ENCODE measurements at places on chromosomes 1 and 21.

DNA sequence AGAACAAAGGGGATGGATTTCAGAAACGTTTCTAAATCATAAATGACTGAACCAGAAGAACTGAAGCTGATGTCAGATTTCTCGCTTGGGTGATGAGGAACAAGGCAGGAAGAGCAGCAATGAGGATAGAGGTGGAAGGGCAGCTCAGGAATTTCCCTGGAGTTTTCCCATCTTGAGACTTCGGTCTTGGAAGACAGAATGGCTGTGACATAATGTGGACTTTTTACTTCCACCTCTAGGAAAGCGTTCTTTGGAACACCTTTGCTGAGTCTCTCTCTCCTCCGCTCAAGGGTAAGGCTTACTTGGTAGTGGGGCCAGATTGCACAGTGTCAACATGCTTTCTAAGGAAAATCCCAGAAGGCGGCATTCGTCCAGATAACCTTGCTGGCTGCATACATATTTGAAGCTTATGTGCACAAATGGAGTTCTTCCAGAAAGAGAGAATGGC is 36.6 kb downstream of the DEGS1 start:
- DNase-seq = no peak

- DNase-seq = no peak
These were observed 22.7 kb upstream of the SDE2 start for GRCh38 chr1:226021801-226022200.

- no peak for DNase-seq
These were observed 44.6 kb downstream of the NFYC start for GRCh38 chr1:40736085-40736531.

DNA sequence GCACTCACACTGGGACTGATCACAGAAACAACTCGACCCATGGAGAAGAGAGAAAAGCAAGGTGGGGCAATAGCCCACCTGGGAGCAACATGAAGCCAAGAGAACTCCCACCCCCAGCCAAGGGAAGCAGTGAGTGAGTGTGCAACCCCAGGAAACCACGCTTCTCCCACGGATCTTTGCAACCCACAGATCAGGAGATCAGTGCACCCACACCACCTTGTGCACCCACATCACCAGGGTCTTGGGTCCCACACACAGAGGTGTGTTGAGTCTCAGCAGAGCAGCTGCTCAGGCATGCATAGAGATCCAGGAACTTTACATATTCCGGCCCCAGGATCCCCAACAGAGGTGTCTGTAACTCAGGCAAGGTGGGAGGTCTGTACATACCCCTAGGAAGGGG is 17.2 kb upstream of the PRDX6 start:
- DNase-seq = no peak

- DNase-seq = no peak
These were observed 199.4 kb upstream of the DAB1 start for GRCh38 chr1:57623039-57623790.

GRCh38 chr1:177927021-177927596 is 42.7 kb downstream of the SEC16B start:
- no peak for DNase-seq

- no peak for DNase-seq
These were observed 2.7 kb upstream of the YBX1 start for GRCh38 chr1:42679364-42679983.

DNA sequence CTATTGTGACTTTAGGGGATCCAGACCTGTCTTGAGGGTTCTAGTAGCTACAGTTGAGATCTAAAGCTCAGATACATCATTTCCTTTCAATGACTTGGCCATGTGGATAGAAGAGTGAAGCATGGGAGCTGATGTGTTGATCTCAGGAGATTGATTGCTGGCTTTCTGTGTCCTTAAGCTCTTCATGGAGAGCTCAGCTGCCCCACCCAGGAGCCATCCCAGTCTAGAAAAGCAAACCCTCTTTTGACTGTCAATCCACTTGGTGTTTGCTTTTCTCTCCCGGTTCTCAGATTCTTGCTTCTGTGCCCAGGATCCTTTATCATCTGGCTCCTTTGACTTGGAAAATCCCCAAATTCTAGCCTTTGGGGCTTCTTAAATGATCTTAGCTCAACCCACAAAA is 87.2 kb downstream of the ATP1A1 start:
- DNase-seq = no peak

DNA sequence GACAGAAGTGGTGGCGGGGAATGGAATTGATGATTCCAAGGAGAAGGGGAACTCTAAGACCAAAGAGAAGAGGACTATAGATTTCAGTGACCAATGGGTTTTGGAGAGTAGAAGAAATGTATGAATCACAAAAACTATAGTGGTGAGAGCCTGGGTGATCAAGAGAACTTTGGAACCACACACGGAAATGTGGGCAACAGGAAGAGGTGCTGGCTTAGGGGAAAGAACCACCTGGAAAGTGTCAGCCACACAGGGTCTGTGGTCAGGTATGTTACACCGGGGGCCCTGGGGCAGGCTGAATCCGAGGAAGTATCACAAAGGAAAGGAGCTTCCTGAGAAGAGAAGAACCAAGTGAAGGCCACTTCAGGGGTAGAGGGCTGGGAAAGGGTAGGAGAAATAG is 11.5 kb upstream of the CHIA start:
- DNase-seq = no peak

DNA sequence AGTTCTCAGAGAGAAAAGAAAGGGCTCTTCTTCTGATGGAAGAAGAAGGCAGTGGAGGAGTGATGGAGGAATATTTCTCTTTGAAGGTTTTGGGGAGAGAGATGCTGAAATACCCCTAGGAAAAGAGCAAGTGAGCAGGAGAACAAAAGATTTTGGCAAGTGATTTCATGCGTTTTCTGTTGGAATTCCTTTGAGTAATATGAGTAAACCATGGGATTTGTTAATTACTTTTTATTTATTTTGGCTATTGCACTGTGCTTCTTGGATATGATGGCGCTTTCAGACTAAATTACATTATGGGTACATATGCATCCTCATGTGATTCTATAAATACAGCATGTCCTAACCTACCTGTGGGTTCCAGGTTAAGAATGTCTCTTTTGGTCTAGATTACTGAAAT is 210.1 kb upstream of the PTGFR start:
- no peak for DNase-seq

- DNase-seq = no peak
These were observed 13.1 kb downstream of the CCDC17 start for GRCh38 chr1:45610589-45611226.

GRCh38 chr1:244050835-244051444 is at the start of gene ZBTB18:
Gene ZBTB18, plus strand, starts transcription at chr1:244051283. Its CDS starts 149 bp downstream, at chr1:244051432.
- DNase-seq = no peak

- no peak for DNase-seq
These were observed 133.7 kb downstream of the DMRTA2 start for GRCh38 chr1:50289495-50289894.

GRCh38 chr1:167881069-167881468 is 32.9 kb downstream of the ADCY10 start:
- DNase-seq = no peak

DNA sequence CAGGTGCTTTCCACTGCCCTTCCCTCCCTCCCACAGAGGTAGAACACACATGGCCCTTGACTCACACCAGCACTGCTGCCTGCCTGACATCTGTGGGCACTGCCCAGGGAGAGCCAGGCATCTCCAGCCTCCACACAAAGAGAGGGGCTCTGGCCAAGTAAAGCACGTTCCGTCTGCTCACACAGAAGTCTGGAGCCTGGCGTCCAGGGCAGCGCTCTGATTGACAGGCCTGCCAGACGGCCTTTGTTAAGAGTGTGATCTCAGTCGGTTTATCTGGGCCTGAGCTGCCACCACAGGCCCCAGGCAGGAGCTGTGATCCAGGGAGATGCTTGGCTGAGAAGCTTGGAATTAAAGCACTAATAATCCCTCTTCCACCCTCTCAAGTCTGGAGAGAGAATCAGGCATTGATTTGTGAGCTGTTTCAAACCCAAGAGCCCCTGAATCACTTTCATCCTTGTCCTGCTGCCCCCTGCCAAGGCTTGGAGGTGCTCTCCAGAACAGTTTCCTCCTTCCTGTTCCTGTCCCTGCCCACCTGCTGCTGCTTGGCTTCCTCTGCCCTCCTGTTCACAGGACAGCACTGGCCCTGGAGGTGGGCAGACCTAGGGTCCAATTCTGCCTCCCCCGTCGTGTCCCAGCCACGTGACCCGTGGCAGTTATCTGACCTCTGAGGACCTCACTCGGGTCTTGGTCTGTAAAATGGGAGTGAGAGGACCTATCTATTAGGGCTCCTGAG is 3.7 kb downstream of the DMRTB1 start:
- DNase-seq = no peak

DNA sequence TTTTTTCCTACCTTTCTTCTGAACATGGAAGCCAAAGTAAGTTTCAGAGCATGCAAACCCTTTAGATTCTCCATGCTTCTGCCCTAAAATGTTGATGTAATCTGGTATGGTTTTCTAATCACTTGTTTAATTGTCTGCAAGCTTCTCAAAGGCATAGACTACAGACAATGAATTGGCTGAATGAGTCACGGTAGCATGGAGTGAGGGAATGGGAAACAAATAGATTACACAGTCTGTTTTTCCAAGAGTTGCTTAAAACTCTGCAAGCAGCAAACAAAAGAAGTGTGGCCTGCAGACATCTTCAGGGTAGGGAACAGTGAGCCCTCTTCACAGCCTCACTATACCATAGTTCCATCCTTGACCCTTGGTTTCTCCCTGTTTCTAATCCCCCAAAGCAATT is 326.0 kb downstream of the BARHL2 start:
- no peak for DNase-seq

- no peak for DNase-seq
These were observed 25.0 kb downstream of the PLXNA2 start for GRCh38 chr1:208219098-208219658.

- DNase-seq = no peak
These were observed 120.2 kb downstream of the NRDC start for GRCh38 chr1:51758310-51758709.

- no peak for DNase-seq
These were observed 29.4 kb downstream of the PSMG1 start for GRCh38 chr21:39153842-39154241.

GRCh38 chr1:188735567-188735966 is 1742.1 kb downstream of the BRINP3 start:
- DNase-seq = no peak

GRCh38 chr1:54405898-54406293 is 298 bp downstream of the SSBP3 start:
- no peak for DNase-seq

DNA sequence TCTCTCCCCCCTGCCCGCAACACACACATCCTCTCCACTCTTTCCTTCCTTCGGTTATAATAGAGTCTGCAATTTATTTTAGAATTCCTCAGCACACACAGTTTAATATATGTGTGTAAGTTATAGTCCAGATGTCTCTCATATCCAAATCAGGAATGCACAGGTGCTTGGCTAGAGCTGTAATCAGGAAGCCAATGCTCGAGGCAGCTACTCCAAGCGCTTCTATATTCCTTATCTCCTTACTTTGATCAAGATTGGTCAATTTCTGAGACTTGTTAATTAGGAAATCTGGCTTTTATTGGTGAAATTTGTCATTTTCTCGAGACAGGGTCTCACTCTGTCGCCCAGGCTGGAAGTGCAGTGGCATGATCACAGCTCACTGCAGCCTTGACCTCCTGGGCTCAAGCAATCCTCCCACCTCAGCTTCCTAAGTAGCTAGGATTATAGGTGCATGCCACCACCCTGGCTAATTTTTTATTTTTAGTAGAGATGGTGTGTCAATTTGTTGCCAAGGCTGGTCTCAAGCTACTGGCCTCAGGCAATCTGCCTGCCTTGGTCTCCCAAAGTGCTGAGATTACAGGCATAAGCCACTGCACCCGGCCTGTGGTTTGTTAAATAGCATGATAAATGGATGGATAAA is 27.7 kb downstream of the RPL5 start:
- DNase-seq = no peak

DNA sequence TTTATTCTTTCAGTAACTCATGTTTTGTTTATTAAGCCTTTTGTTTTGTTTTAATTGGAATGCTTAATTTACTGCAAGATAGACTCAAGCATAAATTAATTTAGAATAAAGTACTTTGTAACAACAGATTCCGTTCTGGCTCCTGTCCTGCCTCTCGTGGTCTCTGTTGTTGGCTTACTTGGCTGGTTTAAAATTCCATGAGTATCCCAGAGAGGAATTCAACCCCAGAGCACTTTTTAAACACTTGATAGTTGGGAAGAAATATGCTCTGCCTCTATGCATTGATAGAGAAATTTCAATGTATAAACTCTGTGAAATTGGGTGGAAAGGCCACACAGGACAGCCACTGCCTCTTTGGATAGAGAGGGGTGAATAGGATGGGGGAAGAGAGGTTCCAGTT is 89.7 kb downstream of the ATP5PO start:
- DNase-seq = no peak

- DNase-seq = no peak
These were observed 622.4 kb downstream of the MATN1 start for GRCh38 chr1:30101016-30101415.

Data from activated CD8-positive, alpha-beta memory T cell treated with anti-CD3 and anti-CD28 coated beads for 48 hours (primary cell).